Hepatocyte (in vitro differentiated cells): ENCODE measurements at places on chromosomes 7 and 10. TPM values are rescaled to one million over a fixed set of nuclear protein-coding genes. Genes with fewer than 3 reads are reported as not detected.

GRCh38 chr7:54331311-54331710 is 210.9 kb upstream of the VSTM2A start:
- no peak for DNase-seq

The ATOH7 gene
- total RNA-seq: 0.17 TPM in 1 of 2 replicates, not detected in the other

GRCh38 chr10:11863353-11864109 is 40.4 kb downstream of the PROSER2 start:
- no peak for DNase-seq

DNA sequence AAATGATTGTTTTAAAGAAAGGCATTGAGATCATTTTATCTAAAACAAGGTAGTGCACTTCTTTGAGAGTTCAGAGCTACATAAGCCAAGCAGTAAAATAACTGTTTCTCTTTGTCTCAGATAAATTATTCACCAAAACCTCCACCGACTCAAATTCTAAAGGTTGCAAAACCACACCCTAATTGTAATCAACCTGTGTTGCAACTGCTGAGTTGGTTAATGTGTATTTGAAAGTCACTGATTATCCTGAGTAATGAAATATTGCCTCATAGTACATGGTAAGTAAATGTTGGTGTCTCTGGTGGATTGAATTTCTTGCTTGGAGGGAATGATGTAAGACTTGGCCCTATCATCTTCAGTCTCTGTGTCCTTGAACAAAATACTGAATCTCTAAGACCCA is 35.9 kb upstream of the CYP2C9 start:
- peak; percentile 60 for DNase-seq

GRCh38 chr10:2908851-2909630 is 158.3 kb upstream of the PFKP start:
- no peak for DNase-seq

DNA sequence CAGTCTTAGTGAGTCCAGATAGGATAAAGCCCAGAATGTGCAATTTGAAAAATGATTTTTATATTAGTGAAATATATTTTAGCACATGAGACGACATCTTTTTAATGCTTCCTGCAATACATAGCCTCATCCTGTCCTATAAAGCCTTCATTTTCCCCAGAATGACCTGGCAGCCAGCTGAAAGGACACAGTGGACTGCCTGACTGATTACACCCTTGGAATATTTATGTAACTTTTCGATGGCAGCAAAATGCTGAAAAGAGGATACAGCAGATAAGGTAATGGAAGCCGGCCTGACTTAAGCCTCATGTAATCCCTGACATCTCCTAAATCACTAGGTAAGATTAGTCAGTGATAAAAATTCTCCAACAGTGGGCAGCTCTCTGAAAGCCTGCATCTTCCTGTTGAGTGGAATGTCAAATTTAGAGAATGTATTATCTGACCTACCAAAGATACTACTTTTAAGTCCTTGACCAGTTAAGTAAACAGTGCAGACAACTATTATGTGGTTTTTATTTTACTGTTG is 210.7 kb upstream of the STEAP1 start:
- DNase-seq: no peak

- DNase-seq: no peak
Measured at GRCh38 chr7:141679014-141679413, 23.0 kb downstream of the DENND11 start.

The MYPN gene
- total RNA-seq: not detected in 2 replicates

DNA sequence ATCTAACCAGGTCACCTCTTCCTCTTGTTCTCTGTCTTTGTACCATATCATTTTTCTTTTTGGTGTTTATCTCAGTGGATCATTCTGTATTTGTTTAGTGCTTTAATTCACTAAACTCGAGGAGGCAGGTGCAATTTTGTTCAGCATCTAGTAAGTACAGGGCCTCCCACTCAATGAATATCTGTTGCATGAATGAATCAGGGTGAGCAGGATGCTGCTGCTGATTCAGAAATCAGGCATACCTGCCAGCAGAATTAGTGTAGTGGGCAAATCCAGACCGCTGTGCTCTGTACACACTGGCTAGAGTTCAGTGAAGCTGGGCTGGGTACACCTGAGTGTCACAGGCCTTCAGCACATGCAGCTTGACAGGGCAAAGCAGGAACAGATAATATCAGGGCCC is 511.9 kb downstream of the SUGCT start:
- no peak for DNase-seq

- no peak for DNase-seq
Measured at GRCh38 chr10:123580426-123580825, 85.7 kb upstream of the GPR26 start.
